ENCODE measurements at places on chromosomes 5 and 9.

DNA sequence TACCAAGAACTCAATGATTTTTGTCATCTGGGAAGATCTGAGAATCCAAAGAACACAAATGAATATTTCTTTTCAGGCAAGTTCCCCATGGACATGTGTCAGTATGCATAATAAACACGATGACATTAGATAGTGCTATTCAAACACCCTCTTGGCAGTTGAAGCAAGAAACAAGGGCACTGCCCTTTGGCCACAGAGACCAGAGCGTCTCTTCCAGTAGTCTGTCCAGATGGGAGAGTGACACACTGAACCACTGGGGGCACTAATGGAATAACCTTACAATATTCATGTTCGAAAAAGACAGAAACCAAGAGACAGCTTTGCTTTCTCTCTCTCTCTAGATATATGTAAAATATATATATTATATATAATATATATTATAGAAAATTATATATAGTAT, 301.9 kb downstream of the CTNND2 start:
- DNase-seq: no peak

- no peak for DNase-seq
Measured at GRCh38 chr5:35754481-35754880, 102.2 kb upstream of the IL7R start.

DNA sequence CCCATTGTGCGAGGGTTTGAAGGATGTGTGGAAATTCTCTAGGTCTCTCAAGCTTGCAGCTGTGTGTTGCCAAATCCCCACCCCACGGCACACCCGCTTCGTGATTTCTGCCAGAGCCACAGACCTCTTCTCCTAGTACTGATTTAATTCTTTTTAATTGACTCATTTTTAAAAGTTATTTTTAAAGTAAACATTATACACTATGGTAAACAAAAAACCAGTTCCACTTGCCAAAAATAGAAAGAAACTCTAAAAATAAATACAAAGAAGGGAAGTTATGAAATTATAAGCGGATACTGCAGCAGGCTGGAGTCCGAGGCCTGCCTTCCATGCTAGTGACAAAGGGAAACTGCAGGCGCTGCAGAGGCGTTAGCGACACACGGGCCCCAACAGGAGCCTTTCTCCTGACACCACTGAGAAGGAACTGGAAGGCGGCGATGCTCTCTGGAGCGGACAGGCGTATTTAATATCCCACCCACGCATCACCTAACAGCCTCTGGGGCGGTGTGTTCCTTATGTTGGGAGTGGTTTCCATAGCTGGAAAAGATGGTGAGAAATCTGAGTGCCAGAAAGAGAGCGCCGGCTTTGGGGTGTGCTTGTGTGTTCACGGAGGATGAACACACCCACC, 122.5 kb downstream of the COL23A1 start:
- peak; percentile 63 for DNase-seq

- no peak for DNase-seq
Measured at GRCh38 chr9:122812736-122813135, 12.8 kb downstream of the OR1K1 start.

DNA sequence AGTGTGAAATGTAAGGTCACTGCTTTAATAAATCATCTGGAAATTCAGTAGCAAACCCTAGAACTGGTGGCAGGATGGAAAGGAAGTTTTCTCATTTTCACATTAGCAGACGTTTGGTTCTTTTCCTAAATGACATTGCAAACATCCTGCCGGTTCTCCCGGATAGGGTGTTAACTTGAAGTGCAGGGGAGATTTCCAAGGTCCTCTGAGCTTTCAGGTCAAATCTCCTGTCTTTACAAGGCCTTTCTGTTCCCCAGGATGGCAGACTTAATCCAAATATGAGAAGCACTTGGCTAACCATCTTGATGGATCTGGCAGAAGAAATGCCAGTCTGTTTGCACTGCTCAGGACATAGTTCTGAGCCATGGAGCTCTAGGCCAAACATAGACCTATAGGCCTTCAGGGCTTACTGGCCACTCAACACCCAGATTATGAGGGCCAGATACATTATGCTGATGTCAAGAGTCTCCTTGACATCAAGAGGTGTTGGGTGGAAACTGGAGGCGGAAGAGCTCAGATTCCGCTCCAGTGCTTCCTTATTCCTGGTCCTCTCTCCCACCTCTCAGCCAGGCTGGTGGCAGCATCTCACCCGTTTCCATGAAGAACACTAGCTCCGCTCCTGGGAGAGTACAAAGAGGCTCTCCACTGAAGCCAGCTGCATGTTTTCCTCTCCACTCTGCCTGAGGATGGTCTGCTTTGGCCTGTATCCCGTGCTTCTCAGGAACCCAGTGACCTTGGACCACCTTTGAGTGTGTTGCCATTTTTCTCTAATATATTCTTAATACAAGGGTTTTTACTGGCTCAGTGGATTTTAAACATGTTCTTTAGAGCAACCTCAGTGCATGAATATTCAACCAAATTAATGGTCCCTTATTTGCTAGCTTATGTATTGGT, 61.0 kb downstream of the RALGPS1 start:
- no peak for DNase-seq

GRCh38 chr9:22054076-22054475, 45.0 kb upstream of the CDKN2B start:
- DNase-seq: no peak

GRCh38 chr5:157431544-157432200, 28.3 kb upstream of the NIPAL4 start:
- peak; percentile 52 for DNase-seq

All from muscle of arm (tissue), 14 donors.